ENCODE measurements at places on chromosomes 2 and 18. TPM values are rescaled to one million over a fixed set of nuclear protein-coding genes. Genes with fewer than 3 reads are reported as not detected.
A peak's percentile ranks its signal among the peaks of the same experiment; 100 is the strongest.

Gene SPDYA
- total RNA-seq: 6.5 TPM

Gene PSMA8
- total RNA-seq: not detected

DNA sequence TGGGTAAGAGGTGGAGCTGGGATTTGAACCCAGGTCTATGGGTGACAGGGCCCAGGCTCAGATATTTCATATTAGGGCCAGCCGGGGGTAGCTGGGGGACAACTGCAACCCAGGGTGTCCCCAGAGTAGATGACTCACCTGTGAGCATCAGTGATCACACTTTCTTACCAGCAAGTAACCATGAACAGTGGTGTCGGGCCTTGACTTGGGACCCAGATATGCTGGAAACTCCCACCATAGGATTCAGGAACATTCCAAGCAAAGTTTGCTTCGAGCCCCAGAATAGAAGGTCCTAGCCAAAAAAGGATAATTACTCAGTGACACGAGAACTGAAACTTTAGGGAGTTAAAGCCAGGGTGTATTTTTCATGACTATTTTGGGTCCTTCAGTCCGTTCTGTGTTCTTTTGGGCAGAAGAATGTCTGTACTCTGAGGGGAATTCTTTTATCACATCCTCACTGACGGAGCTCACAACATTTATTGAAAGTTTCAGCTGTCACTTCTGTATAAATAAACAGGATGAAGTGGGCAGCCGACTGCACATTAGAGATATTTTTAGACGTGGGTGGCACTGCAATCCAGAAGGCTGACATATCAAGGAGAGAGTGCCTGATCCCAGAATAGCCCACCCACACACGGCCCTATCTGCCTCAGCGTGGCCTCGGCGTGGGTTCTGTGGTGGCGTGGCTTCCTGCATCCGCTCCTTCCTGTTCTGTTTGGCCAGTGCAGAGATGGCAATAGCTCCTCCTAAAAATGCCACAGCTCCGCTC is 45.6 kb downstream of the RAMP1 start:
- DNase-seq: peak; percentile 68

DNA sequence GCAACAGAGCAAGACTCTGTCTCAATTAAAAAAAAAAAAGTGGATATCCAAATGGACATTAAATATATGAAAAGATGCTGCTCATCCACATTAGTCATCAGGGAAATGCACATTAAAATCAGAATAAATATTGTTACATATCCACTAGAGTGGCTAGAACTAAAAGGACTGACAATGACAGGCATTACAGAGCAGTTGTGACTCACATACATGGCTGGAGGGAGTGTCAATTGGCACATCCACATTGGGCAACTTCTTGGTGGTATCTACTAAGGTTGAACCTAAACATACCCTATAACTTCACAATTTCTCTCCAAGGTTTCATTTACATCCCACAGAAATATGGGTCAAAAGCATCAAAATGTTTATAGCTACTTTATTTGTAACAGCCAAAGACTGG is 14.0 kb upstream of the DNER start:
- DNase-seq: no peak

Gene LIPG
- 3.2 TPM for total RNA-seq

GRCh38 chr2:96213379-96213778 is 4.8 kb upstream of the STARD7 start:
- no peak for DNase-seq

Gene DYNAP
- total RNA-seq: not detected

Gene OTOS
- total RNA-seq: not detected

DNA sequence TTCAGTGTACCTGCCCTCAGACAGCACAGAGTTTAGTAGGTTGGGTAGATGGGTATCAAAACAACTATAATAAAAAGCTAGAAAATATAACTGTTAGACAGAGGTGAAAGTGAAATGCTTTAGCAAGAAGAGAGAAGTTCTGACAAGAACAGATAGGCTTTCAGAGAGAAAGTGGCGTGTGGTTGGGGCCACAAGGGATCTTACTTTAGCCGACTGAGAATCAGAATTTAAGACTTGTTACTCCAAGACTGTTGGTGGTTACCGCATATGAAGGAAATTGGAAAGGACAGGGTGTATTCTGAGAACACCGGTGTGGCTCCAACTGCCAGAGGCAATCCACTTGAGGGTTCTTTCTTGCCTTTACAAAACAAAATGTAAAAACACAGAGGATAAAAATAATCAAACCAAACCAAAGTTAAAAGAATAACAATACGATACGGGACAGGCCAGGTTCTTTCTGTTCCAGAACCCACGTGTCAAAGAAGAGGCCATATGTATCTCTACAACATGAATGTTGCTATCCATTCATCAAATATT is 44.4 kb upstream of the AGPS start:
- no peak for DNase-seq

DNA sequence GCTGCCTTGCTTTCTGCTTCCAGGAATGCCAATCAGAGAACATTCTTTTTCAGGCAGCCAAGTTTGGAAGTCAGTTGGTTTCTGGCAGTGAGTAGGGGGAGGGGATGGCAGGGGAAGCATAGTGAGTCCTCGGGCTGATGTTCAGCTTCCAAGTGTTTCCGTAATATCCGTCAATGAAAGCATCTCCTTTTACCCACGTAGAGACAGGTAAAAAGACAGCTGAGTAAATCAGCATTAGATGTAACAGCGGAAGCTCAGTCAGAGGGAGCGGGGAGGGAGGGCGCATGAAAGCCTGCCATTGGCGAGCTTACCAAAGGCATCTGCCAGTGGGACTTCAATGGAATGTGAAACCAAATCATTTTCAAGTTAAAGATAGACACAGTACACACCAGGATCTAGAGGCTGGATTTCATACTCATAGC is 117.1 kb upstream of the DTNA start:
- peak; percentile 73 for DNase-seq

Measured in fibroblast of the aortic adventitia (primary cell).